ENCODE measurements at places on chromosomes 1 and 21.

- DNase-seq = no peak
Measured at GRCh38 chr1:30677471-30677870, 45.9 kb downstream of the MATN1 start.

GRCh38 chr21:39063517-39063916, 119.7 kb downstream of the PSMG1 start:
- no peak for DNase-seq

DNA sequence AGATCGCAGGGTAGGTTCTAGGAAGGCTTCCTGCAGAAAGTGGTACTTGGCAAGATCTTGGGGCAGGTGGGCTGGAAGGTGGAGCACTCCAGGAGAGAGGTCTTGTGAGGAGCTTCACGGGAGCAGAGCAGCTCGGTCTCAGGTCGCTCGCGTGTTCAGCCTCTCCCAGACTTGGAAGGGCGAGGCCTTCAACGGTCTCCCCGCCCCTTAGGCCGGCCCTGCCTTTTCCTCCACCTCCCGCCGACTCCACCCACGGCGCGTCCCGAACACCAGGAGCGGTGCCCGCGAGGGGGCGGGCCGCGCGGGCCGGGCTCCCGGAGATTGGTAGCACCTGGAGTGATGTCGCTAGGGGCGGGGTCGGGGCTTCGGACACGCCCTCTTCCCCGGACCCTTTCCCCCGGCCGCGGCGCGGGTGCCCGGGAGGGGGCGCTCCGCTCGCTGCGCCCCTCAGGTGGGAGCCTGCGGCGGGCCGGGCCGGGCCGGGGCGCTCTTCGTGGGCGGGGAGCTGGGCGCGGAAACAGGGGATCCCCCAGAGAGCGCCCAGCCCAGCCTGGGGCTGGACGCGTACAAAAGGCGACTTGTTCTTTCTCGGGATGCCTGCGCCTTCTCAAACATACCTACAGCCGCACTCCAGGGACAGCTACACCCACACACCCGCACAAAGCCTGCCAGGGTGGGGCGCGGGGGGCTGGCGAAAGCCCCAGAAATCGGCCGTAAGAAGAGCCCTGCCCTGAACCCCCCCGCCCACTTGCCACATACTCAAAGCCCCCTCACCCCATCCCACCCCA, 35.5 kb downstream of the AHDC1 start:
- DNase-seq = peak; percentile 87

DNA sequence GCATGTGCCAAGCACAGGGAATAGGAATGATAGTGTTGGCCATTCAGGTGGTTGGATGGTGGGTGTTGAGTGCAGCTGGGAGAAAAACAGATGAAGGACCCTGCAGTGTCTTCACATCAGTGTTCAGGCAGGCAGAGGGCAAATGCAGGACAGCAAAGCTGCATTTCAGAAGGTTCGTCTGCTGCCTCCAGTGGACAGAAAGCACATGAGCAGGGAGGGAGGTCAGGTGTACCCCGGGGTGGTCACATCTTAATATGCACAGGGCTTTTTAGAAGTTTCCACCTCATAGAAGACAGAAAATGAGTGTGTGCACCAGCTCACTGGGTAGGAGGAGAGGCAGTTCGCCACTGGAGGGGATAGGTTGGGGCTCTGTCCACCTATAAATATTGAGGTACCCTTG, 184.9 kb downstream of the SLC35F3 start:
- no peak for DNase-seq

DNA sequence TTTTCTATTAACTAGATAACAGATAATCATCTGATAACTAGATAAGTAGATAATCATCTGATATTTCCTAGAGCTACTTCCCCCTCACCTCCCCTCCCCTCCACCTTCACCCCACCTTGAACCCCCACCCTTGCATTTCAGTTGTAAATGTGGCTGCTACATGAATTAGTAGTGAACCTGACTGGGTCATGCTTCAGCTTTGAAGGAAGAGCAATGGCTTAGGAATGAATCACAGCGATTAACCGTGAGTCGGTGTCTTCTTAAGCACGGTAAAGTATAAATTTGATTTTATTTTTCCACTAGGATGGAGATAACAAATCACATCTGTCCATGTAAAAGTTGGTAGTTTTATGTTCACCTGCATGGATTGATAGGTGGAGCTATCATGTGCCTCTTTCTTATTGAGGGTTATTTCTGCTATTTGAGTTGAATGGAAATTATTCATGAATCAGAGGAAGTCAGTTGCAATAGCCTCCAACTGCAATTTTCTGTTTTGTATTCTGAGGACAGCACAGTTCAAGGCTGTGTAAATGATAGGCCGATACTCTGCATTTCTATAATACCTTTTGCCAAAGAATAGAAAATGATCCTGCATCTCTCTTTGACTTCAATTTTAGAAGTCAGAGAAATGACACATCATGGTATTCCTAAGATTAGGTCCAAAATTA, 235.0 kb downstream of the PTGER3 start:
- DNase-seq = no peak

- DNase-seq = no peak
Measured at GRCh38 chr1:91759076-91759475, 126.9 kb downstream of the TGFBR3 start.

DNA sequence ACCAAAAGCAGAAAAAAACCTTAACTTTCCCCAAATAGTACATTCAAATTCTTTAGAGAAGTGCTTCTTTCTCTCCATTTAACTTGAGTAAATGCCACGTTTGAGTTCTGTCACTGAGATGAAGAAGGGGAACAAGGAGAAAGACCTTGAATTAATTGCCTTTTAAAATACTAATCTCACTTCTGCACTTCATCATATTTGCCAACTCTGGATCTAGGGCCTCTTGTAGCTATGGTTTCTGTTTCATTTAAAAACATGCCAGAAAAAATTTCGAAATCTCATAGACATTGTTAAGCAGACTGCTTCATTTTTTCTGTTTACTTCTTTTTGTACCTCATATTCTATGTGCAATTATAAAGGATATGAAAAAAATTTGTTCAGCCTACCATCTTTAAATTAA, 24.6 kb downstream of the MIXL1 start:
- no peak for DNase-seq

GRCh38 chr21:31255896-31256295, 88.2 kb downstream of the TIAM1 start:
- DNase-seq = no peak

DNA sequence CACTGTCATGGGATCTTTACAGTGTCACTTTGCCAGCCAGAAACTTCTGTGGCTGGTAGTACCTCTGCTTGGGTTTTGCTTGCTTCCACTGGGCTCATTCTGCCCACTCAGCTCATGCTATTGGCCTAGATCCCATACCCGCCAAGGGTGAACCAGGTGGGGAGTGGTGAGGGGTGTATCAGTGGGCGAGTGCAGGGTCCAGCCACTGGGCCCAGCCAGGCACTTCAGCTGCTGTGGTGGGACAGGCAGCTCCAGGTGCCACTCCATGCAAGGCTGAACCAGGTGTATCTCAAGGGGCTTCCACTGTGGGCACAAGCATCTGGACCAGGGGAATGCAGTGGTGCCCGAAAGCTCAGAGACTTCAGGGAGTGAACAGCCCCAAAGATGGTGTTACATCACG, 398.2 kb downstream of the NCAM2 start:
- DNase-seq = no peak
